ENCODE measurements at places on chromosomes 11 and 22.

DNA sequence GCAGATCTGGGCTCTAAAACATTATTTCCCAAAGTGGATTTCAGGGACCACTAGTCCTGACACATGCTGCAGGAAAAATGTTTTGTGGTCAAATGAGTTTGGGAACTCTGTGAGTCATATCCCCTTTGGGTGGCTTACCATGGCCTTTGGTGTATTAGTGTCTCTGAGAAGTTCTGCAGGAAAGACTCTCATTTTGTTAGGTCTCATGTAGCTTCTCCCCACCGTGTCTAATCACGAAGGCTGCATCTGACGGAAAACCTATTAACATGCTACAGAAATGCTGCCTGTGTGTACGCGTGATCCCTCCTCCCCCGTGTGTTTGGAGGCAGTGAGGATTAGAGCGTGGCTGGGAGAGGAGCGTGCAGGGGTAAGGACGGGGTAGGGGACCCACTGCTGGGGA, 191.7 kb downstream of the ST3GAL4 start:
- no peak for DNase-seq

- peak; percentile 2 for DNase-seq
These were observed 81.0 kb downstream of the BUD13 start for GRCh38 chr11:116691771-116692177.

DNA sequence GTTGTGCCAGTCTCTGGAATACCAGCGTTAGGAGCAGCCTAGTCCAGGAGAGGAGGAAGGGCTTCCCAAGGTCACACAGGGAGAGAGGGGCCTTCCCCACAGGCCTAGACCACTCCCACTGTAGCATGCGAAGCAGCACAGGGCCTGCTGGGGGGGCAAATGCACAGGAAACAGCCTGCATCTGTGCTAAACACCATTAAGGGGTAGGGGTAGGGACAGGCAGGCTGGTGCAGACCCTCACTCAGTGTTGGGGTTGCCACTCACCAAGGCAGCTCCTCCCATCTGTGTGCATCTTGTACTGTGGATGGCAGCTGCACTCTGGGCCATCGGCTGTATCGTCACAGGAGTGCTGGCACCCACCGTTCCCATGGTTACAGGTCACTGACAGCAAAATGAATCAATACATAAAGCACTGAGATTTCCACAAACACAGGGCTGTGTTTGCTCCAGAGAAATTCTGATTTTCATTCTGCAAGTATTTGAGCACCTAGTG, 24.9 kb downstream of the SCUBE2 start:
- DNase-seq, result no peak

- DNase-seq, result no peak
These were observed 6.9 kb downstream of the SLC5A4 start for GRCh38 chr22:32248276-32248675.

DNA sequence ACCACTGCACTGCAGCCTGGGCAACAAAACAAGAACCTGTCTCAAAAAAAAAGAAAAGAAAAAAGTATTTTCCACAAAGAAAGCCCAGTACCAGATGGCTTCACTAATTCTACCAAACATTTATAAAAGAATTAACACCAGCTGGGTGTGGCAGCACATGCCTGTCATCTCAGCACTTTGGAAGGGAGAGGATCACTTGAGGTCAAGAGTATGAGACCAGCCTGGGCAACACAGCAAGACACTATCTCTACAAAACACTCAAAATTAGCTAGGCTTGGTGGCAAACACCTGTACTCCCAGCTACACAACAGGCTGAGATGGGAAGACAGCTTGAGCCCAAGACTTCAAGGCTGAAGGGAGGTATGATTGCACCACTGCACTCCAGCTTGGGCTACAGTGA, 20.1 kb downstream of the RSF1 start:
- DNase-seq, result no peak

GRCh38 chr11:2295971-2296912, 5.5 kb downstream of the C11orf21 start:
- DNase-seq, result no peak

DNA sequence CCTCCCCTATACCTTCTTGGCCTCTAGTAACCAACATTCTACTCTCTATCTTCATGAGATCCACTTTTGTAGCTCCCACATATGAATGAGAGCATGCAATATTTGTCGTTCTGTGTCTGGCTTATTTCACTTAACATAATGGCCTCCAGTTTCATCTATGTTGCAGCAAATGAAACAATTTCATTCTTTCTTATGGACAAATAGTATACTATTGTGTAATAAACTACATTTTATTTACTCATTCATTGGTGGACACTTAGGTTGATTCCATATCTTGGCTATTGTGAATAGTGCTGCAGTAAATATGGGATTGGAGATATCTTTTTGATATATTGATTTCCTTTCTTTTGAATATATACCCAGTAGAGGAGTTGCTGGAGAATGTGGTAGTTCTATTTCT, 151.1 kb downstream of the JRKL start:
- DNase-seq, result no peak

DNA sequence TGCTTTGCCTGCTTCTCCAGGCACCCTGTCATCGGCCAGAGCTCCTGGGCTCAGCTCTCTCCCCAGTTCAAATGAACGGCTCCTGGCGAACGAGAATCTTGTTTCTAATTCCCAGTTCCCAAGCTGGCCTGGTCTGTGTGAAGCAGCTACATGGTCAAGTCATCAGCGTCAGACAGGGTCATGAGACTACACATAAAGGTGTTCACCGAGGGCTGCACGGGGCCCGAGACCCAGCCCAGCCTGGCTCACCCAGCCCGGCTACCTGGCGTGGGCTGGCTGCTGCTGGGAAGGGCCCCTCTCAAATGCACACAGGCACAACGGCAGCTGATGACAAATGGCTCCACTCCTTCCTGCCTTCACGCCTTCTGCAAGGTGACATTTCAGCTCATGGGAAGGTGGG, 14.6 kb upstream of the CELSR1 start:
- no peak for DNase-seq

DNA sequence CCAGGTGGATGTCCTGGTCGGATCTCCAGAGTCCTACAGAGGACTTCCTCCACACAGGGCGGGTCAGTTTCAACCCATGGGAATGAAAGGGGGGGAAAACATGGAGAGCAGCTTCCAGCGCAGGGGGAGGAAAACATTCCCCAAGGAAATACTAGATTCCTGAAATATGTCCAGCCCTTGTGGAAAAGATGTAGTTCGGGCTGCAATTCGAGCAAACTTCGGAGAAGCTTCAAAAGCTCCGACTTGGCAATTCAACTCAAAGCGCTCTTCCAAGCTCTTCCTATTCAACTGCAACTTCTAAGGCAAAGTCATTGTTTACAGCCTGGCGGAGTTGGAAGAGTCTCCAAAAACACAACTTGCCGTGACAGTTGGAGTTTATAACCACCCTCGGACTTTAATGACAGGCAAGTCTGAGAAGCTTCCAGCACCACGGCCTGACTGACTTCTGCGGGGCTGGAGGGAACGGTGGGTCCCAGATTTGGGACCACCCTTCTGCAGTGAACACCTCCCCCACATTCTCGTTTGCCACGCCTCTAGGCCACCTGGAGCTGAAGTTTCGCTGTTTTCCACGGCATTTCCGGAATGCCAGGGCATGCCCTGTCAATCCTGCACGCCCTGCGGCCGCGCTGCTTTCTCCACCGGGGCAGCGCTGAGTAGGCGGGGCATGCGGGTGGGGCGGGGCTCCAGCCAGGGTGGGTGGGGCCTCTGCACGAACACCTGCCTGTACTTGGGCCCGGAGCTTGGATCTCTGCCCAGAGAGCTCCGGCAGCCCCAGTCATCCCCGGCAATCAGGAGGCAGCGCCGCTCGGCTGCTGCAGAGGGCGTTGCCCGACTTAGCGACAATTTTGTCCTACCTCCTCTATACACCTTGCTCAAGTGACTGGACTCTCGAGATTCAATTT, 49.0 kb upstream of the BIRC3 start:
- no peak for DNase-seq

GRCh38 chr11:86978756-86979608, 23.8 kb upstream of the FZD4 start:
- no peak for DNase-seq

GRCh38 chr11:95661162-95661561, 128.4 kb downstream of the FAM76B start:
- no peak for DNase-seq
